ENCODE measurements at places on chromosomes 11 and 22.

DNA sequence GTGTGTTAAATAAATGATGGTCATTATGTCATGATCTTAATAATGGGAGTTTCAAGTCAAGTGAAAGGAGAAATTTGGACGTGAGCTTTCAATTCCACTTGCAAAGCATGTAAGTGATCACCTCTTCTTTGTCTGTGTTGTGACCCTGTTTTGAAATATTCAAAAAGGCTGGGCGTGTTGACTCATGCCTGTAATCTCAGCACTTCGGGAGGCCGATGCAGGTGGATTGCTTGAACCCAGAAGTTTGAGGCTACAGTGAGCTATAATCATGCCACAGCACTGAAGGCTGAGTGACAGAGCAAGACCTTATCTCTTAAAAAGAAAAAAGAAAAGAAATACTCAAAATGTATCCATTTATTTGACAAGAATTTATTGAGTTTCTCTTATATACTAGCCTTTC lies 32.9 kb upstream of the EED start:
- peak; percentile 30 for DNase-seq

- DNase-seq: no peak
Measured at GRCh38 chr22:22755778-22756100, 111.3 kb downstream of the GGTLC2 start.

- DNase-seq: no peak
Measured at GRCh38 chr11:103370076-103370475, 260.9 kb downstream of the DYNC2H1 start.

DNA sequence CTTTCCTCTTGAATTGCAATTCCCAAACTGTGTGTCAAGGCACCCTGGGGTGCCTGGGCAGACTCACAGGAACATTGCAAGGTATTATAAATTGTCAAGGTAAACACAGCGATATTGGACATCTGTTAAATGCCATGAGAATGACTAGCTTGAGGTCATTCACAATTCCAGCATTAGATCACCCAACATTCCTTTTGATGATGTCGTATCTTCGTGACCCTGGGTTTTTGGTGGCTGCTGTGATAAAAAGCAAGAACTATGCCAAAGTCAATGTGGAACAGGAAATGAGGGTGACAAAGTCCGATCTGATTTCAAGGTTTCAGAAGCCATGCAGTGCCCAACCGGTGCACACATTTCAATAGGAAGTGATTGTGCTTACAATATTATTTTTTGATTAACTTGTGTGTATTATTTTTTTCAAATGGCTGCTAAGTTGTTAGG lies 458.4 kb downstream of the MIAT start:
- DNase-seq: no peak

- DNase-seq: no peak
Measured at GRCh38 chr11:93846411-93846810, 4.0 kb downstream of the VSTM5 start.

DNA sequence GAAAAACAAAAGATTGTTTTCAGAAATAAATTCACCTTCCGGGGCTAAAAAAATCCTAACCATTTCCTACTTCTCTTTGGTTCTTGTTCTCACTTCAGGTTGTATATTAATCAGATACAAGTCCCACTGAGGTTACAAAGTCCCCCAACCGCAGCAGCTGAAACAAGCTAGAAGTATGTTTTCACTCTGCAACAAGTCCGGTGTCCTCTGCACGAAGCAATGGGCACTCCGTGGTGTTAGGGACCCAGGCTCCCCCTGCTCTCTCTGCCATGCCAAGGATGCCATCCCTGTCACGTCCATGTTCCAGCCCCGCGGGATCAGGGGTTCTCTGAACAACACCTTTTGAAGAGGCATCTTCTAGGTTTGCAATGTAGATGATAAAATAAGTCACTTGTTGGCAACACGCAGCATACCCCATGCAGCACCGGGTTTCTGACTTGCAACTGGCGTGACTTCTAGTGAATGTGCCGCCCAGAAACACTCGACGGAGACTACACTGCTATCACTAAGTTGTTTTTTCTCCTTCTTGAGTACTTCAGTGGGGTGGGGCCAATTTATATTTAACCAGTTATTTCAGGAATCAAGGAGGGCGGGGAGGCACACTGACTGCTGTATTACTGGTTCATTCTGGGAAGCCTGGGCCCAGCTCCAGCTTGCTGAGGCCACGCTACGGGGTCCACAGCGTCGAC lies 25.4 kb upstream of the GSTP1 start:
- DNase-seq: no peak

GRCh38 chr22:48639896-48640748 lies 1187.6 kb downstream of the BRD1 start:
- no peak for DNase-seq

- no peak for DNase-seq
Measured at GRCh38 chr11:79480864-79481263, 40.0 kb upstream of the TENM4 start.

DNA sequence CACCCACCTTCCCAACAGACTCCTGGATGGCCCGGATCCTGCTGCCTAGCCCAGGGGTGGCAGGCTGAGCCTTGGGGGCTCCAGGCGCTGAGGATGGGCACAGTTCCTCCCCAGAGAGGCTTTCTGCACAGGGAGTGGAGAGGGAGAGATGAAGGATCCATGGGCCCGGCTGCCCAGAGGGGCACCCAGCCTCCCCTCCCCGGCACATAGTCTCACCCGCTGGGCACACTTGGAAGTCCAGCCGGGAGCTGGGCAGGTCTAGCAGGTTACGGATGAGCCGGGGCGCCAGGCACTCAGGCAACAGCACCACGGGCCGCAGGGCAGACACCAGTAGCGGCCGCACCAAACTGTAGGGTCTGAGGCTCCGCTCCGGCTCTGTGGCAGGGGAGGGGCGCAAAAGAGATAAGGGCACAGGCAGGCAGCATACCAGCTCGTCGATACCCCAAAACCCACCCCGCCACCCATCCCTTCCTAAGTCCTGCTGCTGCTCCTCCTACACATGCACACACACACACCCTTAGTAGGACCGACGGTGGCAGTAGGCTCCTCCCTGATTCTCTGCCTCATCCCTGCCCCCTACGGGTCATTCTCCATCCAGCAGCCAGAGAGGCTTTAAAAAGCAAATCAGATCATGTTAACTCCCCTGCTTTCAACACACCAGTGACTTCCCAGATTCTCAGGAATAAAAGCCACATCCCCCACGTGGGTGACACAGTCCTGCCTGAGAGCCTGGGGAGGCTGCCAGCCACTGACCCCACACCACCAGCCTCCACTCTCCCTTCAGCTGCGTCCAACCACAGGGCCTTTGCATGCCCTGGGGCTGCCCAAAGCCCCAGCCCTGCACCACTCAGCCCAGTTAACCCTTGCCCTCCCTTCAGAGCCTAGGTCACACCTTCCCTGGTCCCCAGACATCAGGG lies 6.5 kb upstream of the MFNG start:
- DNase-seq: no peak

DNA sequence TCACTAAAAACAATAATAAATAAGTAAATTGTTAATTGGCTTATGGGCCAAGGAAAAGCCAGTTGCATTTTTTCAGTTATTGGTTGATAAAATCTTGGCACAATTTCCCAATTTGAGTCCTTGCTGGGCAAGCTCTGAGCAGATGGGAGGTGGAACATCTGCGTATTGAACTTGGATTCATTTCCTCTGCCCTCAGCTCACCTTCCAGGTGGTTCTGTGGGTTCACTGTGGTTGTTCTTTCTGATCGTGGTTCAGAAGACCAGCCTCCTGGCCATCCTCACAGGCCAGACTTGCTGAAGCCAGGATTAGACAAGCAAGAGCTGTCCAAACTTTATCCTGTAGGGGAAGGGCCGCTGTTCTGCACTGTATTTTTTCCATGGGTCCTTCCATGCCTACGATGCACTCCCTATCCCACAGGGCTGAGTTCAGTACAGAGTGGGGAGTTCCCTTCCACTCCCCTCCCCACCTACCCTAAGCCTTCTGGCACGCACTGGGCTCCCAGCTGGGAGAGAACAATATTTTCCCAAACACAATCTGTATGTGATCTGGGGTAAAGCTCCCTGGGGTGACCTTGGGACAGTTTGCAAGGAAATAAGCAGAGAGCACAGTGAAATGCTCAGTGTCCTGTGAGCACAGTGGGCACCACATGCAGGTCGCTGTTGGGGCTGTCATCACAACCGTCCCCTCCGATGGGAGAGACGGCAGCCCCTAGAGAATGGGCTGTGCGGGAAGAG lies 43.5 kb upstream of the TP53I11 start:
- no peak for DNase-seq

- no peak for DNase-seq
Measured at GRCh38 chr11:73221996-73222395, 3.9 kb downstream of the P2RY2 start.

- DNase-seq: no peak
Measured at GRCh38 chr22:27983361-27983791, 64.3 kb upstream of the PITPNB start.

DNA sequence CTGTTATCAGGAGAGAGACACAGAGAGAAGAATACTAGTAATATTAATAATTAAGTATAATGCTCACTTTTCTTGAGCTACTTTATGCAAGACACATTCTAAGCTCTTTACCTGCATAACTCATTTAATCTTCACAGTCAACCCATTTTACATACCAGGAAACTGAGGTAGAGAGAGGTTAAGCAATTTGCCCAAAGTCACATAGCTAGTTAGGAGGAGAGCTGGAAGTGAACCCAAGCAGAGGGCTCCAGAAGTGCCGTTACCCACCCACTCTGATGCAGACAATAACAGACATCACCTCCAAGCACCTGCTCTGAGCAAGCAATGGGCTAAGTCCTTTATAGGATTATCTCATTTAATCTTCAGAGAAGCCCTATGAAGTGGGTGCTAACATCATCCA lies 24.8 kb downstream of the MICAL2 start:
- no peak for DNase-seq

GRCh38 chr11:64124147-64124546 lies 41.8 kb downstream of the MACROD1 start:
- DNase-seq: no peak

DNA sequence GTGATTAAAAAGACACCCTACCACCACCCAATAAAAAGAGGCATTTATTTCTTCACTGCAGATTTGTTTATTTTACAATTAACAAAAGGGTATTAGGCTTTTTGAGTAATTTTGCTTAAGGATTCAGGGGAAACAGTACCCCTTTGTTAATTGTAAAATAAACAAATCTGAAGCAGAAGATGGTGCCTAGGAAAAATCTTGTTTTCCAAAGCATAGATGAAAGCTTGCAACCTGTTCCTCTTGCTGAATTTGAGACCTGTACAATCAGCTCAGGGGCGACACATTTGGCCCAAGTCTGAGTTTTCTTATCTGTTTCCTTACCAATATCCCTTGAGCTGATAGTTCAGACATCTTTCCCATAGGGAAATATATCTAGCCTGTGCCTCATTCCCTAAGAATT lies 171.9 kb downstream of the GRIA4 start:
- DNase-seq: peak; percentile 60

DNA sequence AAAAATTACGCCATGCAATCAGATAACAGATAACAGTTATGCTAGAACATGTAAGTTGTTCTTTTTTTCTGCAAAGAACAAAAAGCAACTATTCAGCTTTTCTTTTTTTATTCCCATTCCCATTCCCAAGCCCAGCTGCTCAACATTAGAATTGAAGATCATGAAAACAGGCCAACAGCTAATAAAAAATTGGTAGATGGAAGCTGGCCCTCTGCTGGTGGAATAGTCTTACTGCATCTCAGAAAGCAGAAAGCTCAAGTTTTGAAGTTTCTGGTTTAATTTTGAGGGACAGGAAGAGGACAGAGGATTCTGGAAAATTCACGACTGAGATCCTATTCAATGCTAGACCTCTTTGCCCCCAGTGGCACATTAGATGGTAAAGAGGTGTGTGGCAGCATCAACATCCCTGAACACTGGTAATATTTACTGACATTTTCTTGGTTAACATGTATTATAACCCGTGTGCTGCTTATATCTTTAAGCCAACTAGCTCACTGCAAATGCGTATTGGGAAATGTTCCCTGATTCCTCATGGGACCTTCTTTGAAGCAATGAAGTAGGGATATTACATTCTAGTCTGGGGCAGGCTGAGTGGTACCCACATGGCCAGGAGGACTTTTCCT lies 591.2 kb downstream of the OPCML start:
- peak; percentile 78 for DNase-seq

DNA sequence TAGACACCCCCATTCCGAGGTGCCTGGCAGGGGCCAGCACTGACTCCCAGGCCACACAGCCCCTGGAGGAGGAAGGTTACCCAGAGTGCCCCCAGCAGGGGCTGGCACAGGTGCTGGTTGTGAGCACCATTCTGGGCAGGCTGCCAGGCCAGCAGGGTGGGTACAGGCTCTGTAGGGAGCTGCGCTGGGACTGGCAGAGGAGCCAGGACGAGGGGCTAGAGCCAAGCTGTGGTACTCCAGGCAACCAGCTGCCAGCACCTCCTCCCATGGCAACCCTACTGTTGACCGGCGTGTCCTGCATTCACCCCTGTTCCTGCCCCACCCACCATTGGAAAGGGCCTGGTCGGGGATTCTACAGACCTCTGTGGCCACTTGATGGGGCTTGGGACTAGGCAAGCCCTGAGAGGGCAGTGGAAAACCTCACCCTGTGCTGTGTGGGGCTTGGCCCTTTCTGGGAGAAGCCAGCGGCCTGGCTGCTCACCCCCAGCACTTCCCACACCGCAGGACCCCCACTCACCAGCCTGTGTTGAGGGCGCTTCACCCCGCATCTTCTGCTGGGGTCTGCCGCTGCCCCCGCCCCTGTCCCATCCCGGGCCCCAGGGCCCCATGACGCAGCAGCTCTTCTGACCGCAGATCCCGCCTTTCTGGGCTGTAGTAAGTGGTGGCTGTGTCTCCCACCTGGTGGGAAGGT lies 1.9 kb downstream of the CLDN5 start:
- peak; percentile 90 for DNase-seq

- no peak for DNase-seq
Measured at GRCh38 chr11:26688701-26689100, 33.2 kb downstream of the SLC5A12 start.

- no peak for DNase-seq
Measured at GRCh38 chr11:46669711-46670139, 30.7 kb downstream of the ARHGAP1 start.

DNA sequence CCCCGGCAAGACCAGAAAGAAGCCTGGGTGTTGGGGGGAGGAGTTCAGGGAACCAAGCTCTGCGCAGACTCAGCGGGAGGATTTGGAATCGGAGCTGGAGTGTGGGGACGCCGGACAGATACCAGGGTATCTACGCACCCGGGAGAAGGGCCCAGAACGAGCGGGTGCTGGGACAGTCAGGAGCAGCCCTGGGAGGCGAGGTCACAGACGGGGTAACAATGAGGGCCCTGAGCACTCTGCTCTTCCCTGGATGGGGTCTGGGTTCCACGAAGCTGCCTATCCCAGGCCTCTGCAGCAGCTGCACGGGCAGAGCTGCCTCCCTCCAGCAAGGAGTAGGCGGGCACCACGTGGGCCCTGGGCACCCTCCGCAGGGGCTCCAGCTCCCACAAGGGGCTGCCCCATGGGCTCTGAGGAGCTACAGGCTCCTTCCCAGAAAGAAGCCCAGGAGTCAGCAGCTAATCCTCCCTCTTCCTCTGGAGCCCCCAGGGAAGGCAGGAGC lies 197.2 kb downstream of the BRD1 start:
- no peak for DNase-seq

Measured in NCI-H1105 treated with DMSO at 0.1 percent for 48 hours (cell line).